ENCODE measurements at places on chromosomes 5 and 9.

DNA sequence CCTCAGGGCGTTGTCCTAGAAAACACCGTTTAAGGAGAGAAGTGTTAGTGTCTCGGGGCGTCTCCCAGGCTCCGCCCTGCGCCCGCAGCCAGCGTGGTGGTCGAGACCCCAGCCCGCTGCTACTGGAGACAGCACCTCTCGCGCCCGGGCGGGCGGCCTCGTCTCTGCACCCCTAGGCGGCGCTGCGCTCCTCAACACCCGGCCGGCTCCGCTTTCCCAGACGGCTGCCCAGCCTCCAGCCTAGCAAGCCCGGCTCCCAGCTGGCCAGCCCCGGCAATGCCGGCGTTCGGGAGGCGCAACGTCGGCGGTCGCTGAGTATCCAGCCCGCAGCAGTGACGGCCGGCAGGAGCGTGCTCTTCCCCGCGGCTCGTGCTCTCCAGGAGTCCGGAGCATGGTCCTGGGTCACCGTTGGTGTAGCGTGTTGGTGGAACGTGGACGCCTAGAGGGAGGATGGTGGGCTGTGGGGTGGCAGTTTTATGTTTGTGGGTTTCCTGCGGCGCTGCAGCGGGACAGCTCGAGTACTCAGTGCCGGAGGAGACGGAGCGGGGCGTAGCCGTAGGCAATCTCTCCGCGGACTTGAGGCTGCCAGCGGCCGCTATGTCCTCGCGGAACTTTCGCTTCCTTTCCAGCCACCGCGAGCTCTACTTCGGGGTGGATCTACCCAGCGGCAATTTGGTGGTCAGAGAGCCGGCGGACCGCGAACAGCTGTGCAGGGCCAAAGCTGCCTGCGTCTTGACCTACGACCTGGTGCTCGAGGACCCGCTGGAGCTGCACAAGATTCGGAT, 536 bp downstream of the PCDHAC1 start:
- peak; percentile 19 for DNase-seq

DNA sequence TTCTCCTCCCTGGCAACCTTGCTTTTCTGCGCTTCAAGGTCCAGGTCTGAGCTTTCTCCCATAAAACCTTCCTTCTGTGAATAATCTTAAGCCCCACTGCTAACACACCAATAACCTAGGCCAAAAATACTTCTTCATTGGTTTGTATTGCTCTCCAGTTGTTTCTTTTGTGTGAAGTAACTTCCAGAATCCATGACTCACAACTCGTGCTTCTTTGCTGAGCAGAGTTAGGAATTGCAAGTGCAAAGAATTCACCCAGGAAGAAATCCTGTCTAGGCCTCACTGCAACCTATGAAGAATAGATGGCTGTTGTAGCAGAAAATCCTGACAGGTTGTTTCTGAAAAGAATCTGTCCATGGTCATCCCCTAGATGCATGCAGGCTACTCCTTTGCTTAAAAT, 295.7 kb downstream of the MED10 start:
- DNase-seq, result no peak

DNA sequence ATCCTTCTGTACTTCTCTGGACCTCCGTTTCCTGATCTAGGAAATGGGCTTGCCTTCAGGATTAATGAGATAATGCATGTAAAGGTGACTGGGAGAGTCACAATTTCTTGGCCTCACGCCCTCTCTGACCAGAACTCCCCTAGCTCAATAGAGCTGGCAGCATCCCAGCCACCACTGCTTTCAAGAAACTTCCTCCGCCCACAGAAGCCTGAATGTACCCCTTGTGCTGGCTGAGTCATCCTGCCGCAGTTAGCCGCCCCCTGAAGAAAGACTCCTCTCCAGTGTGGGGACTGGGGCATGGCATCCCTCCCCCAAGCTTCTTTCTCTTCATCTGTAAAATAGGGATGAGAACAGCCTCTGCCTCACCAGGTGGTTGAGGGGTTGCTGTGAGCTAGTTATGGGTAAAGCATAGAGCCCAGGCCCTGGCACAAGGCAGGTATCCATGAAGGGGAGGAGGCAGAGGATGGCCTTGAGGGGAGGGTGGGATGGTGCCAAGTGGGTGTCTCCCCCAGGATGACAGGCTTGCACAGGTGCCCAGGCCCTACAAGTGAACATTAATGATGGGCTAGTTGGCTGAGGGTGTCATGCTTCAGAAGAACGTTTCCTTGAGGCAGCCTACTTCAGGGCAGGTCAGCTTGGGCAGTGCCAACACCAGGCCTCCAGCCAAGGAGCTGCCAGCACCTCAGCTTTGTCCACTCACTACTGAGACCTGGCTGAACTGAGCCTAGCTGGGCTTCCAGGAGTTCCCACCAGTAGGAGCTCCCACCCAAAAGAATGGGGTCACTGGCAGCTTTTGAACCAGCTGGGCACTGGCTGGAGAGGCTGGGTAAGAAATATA, 3.4 kb downstream of the PDLIM4 start:
- peak; percentile 91 for DNase-seq

DNA sequence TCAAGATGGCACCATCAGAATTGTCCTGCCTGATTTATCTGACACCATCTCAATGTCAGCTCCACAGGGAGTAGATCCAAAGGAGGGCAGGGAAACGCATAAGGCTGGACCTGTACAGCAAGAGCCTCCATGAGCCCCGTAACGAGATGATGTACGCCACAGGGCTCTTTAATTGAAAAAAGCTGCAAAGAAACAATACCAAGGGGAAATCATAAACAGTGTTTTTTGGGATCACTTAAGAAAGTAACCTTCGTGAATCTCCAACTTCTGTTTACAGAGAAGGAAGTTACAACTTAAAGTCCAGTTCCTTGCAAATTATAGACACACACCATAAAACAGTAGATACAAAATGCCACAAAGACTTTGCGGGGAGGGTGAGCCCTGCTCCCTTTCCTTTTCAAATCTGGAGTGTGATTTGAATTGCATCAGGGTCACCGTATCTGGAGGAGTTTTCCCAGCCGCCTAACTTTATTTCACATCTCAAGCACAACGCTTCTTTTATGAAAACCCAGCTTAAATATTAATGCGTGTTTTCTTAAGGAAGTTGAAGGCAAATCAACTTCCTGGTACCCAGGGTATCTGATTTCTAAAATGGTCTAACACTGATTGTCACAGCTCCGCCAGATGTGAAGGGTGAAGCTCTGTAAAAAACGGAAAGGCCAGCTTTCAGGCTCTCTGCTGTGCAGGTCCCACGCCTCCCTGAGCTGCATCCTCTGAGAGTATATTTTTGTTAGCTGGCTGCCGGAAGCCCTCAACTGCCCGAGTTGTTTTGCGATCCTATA, 88.9 kb downstream of the EBF1 start:
- DNase-seq, result peak; percentile 52

DNA sequence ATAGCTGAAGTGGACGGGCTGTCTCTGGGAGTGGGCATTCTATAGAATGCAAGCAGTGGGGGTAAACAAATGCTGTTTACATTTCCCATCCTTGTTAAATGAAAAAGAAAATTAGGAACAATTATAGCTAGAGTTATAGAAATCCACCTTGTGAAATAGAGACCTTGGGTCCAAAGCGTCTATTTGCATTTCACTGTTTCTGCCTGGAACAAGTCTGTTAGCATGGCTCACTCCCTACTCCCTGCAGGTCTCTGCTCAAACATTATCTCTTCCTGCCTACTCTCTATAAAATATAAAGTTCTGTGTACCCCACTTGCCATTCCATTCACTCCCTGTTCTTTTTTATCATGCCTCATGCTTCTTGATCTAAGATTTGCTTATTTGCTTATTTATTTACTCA, 975.7 kb upstream of the WWC1 start:
- no peak for DNase-seq

DNA sequence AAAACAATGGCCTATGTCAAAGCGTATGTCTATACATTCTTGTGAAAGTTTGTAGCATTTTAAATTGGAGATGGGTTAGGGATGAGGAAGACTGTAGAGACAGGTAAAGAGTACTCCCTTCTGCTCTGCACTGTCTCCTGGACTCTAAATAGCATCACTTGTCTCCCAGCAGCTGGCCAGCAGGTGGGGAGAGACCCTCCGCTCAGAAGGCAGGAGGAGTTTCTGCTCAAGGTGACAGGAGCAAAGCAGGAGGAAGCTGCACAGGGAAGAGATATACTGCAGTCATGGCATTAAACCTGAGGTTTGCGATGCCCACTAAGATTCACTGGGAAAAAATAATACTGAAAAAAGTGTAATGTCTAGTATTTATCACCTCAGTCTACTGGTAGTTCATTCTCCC, 10.7 kb upstream of the ASTN2 start:
- DNase-seq, result no peak

DNA sequence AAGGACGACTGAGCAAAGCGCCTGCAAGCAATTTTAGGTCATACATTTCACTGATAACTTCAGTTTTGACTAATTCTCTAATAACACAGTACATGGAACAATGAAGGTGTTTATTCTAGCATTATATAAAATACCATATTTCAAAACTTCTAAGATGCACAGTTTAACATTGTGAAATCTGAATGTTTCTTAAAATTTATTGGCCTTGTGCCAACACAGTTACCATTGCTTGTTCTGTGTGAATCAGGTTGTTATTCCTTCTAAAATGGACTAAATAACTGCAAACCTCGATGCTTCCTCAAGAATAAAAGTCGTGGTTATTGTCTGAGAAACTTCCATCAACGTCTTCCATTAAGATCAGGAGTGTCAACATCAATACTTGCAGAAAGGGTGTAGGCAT, 8.0 kb downstream of the MCC start:
- DNase-seq, result no peak

DNA sequence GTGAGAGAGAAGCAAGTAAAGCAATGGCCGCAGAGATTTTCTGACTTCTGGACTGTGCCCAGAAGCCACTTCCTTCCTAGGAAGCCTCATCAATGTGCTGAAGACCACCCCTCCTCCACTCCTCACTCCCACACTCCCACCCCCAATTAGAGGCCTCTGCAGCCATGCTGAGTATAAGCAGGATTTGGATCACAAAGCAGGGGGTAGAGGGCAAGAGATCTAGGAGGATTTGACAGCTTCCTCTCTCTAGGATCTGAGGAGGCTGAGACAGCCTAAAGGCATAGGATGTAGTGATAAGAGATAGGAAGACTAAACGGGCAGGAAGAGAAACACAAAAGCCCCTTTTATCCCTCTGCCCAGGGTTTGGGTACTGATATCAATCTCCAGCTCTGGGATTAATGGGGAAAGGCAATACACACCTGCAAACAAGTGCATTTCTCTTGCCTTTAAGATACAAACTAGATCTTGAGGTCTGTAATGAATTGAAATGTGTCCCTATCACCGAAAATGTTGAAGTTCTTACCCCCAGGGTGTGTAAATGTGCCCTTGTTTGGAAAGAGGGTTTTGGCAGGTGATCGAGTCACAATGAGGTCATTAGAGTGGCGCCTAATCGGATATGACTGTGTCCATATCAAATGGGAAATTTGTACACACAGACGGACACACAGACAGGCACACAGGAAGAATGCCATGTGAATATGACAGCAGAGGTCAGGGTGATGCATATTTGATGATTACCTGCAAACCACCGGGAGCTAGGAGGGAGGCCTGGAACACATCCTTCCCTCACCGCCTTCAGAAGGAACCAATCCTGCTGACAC, 28.5 kb downstream of the KCNV2 start:
- no peak for DNase-seq

GRCh38 chr5:88081877-88082276, 186.8 kb downstream of the TMEM161B start:
- DNase-seq, result no peak

- no peak for DNase-seq
These were observed 209.9 kb downstream of the ASTN2 start for GRCh38 chr9:117204971-117205370.

GRCh38 chr5:142095651-142096330, 12.8 kb upstream of the NDFIP1 start:
- DNase-seq, result peak; percentile 67

- peak; percentile 63 for DNase-seq
These were observed 22.5 kb downstream of the SEC61B start for GRCh38 chr9:99244344-99245260.

DNA sequence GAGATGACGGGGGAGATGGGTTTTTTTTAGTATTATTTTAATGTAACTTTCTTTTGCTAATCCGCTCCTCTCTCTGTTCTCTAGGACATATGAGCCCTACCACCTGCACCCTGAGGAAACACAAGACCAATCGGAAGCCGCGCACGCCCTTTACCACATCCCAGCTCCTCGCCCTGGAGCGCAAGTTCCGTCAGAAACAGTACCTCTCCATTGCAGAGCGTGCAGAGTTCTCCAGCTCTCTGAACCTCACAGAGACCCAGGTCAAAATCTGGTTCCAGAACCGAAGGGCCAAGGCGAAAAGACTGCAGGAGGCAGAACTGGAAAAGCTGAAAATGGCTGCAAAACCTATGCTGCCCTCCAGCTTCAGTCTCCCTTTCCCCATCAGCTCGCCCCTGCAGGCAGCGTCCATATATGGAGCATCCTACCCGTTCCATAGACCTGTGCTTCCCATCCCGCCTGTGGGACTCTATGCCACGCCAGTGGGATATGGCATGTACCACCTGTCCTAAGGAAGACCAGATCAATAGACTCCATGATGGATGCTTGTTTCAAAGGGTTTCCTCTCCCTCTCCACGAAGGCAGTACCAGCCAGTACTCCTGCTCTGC, 4.8 kb downstream of the MSX2 start:
- DNase-seq, result no peak
